ENCODE measurements at places on chromosomes 7 and 10. TPM values are rescaled to one million over a fixed set of nuclear protein-coding genes. Genes with fewer than 3 reads are reported as not detected.

GRCh38 chr10:50044941-50045664 is 22.7 kb upstream of the WASHC2A start:
- no peak for DNase-seq

GRCh38 chr7:521221-522070 is 1.8 kb upstream of the PDGFA start:
- DNase-seq: no peak

Gene KLF14
- total RNA-seq: not detected

GRCh38 chr10:64261092-64261491 is 739.9 kb downstream of the REEP3 start:
- DNase-seq: no peak

GRCh38 chr10:69490876-69491275 is 39.6 kb downstream of the TSPAN15 start:
- no peak for DNase-seq
